WERI-Rb-1 (cell line): ENCODE measurements at places on chromosomes 13 and 19.
A peak's percentile ranks its signal among the peaks of the same experiment; 100 is the strongest.

- peak; percentile 25 for DNase-seq
Observed at GRCh38 chr19:6774821-6775707, 2.6 kb downstream of the VAV1 start.

DNA sequence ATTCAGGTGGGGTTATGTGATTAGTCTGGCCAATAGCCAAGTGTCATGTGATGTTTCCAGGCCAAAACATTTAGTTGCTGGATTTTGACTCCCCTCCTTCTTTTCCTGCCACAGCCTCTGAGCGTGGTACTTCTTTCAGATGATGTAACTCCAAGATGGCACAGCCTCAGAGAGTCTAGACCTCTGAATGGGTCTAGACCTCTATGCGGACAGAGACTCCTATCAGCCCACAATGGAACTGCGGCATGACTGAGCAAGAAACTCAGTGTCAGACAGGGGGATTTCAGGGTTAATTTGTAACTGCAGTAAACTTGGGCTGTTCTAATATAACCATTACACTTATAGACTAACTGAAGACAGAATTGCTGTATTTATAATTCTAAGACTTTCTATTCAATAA is 42.6 kb upstream of the ZDHHC20 start:
- no peak for DNase-seq

GRCh38 chr19:19388568-19389555 is 16.6 kb upstream of the GATAD2A start:
- DNase-seq = no peak

DNA sequence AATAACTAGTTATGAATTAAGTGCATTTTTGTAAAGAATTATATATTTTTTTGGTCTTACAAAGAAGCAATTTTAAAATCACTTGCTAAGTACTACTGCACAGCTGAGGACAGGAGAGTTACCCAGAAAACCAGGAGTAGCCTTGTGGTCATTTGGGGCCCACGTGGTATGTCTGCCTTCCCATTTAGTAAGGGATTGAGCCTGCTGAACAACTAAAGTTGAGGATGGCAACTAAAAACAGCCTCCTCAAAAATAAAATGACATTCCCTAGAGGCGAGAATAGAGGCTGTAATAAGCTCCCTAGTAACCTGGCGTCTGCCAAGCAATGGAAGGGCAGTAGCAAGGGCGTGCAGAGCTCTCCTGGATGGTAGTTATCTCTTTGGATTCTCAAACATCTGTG is 36.3 kb downstream of the DOCK9 start:
- no peak for DNase-seq

GRCh38 chr19:13983213-13983889 is 22.8 kb downstream of the RFX1 start:
- DNase-seq = peak; percentile 85

GRCh38 chr13:114019367-114019766 is 45.5 kb upstream of the C13orf46 start:
- DNase-seq = peak; percentile 60

DNA sequence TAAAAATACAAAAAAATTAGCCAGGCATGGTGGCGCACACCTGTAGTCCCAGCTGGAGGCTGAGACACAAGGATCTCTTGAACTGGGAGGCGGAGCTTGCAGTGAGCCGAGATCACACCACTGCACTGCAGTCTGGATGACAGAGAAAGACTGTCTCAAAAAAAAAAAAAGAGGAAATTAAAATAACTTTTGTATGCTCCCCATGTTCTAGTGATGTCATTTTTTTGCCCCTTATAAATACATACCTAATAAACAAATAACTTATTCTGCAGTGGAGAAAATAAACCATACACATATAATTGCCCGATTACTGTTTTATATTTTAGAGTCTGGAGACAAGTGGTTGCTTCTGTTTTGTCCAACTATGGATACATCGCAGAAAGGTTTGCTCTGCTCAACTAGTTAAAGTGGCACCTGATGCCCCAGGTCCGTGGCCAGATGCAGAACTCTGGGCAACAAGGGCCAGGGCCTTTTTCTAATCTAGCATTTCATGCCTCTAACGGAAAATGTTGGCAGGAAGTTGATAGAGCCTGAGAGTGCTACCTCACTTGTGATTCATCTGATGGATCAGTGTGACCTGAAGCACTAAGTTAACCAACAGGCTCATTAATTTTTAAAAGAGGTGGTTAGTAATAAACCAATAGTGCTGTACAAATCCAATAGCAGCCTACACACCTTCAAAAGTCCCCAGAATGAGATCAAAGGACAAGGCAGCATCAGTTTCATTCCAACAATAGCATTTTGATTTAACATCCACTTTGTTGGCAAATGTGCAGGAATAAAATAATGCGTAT is 18.8 kb downstream of the UBE2L5 start:
- no peak for DNase-seq

DNA sequence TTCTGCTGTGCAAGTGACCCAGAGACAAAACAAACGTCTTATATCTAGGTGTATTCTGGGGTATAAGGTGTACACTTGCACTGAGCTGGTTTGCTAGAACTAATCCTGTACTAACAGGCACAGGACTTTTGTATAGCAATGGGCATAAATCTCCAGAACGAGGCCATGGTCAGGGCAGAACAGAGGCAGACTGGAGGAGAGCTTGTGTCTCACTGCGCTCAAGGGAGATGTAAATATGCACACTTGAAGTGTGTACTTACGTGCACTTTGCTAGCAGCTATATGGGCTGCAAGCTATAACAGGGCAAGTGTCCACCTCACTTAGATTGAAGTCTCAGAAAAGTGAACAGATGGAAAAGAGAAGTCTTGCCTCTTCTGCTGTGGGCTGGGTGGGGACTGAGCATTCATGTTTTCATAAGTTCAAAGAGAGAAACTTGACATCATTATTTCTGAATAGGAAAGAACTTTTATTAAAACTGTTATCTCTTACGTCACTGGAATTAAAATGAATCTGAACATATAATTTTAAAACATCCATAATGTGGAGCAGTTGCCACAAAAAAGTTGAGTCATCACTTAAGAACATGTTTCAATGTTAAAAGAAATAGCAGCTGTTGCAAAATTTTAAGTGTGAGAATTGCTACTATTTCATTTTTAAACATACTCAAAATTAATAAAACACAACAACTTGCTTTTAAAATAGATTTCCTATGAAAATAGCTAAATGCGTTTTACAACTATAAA is 888.3 kb downstream of the PCDH9 start:
- no peak for DNase-seq
